Brain pericyte (primary cell): ENCODE measurements at places on chromosomes 5 and 9.

- no peak for DNase-seq
Measured at GRCh38 chr5:173311818-173312585, 16.2 kb downstream of the STC2 start.

DNA sequence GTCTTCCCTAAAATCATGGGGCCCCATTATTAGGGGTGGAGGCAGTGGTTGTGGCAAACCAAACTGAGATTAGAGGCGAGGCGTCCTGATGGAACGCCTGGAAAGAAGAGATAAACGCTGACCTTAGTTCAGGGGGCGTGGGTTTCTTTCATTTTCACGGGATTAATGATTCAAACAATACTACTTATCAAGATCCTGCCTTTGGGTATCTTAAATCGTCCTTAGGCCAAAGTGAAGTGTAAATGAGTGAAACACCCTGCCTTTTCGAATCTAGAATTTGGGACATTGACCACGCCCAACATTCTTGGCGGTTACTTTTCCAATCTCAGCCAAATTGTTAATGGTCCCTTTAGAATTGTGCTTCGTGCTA, 1.0 kb upstream of the UBTD2 start:
- no peak for DNase-seq

- DNase-seq: no peak
Measured at GRCh38 chr9:110192531-110193261, 15.3 kb downstream of the C9orf152 start.

DNA sequence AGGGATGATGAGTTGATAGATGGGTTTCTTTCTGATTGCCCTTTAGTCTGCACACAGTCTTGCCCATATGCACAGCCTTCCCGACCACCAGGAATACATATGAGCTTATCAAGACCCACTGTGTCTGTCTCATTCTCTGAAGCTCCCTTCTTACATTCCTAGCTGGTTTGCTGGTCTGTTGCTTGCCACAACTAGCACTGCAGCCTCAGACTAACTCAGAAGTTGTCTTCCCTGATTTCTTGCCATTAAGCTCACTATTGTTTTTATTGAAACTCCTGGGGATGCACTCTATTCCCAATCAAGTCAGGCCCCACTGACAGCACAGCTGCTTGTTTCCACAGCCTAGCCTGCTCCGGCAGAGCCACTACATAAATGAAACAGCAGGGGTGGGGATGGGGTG, 97.5 kb downstream of the SAXO1 start:
- DNase-seq: no peak

DNA sequence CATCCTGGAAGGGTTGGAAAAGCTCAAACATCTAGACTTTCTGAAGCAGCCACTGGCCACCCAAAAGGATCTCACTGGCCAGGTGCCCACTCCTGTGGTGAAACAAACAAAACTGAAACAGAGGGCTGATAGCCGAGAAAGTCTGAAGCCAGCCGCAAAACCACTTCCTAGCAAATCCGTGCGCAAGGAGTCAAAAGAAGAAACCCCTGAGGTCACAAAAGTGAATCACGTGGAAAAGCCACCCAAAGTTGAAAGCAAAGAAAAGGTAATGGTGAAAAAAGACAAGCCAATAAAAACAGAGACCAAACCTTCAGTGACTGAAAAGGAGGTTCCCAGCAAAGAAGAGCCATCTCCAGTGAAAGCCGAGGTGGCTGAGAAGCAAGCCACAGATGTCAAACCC, 87.6 kb downstream of the MAP1B start:
- DNase-seq: no peak
